ENCODE measurements at places on chromosomes 7 and 10.

DNA sequence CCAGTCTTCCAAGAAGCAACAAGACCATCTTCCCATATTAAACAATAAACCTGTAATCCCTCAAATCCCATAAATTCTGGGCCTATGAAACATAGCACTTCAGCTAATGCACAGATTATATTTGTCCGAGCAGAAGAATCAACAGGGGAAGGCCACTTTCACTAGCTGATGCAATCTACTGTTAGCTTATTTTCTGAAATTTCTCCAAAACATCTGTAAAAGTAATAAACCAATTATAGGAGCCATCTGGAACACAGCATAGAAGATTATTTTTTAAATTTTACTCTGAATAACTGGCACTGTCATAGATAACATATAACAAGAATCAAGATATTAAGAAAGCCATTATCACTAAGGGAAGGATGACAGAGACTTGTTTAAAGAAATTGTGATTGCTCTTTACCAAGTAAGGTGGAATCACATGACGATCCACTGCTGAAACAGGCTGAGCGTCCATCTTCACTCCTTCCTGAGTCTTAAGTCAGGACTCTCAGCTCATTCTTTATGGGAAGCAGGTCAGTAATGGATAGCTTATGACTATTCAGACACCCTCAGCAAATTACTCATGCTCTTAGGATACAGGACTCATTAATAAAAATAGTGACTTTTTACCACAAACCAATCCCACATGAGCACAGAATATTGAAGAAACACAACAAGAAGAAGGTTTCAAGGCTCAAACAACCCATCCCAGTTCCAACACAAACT is 719.5 kb downstream of the XPNPEP1 start:
- DNase-seq = no peak

- no peak for DNase-seq
Measured at GRCh38 chr7:92546856-92547497, 18.4 kb downstream of the RBM48 start.

DNA sequence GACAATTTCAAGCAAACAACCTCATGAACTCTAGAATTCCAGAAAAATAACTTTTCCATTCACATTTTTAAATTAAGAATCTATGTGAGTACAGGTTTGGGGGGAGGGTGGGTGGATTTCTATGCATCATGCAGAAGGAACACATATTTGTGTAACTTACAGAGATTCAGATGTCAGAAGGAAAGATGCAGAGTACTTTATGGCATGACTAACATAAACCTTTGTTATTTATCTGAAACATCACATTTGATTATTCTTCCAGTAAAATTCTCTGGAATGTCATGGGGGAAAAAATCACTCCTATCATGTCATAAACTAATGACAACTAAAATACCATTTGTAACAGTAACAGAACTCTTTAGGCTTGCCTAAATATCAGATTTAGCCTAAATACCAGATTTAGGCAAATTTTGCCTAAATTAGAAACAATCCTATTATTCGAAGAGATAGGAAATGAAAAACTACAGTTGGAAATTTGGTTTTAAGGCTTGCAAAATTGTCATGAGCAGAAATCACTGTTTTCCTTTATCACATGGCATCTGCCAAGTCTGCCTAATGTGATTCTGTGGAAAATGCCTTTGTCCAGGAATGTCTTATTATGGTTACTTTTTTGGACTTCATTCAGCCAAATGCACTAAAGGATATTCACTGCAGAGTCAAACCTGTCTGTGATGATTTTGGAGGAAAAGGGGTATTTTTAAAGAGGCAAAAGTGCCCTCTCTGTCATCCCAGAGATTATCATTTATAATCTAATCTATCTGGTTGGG is 527.7 kb upstream of the CELF2 start:
- DNase-seq = no peak

DNA sequence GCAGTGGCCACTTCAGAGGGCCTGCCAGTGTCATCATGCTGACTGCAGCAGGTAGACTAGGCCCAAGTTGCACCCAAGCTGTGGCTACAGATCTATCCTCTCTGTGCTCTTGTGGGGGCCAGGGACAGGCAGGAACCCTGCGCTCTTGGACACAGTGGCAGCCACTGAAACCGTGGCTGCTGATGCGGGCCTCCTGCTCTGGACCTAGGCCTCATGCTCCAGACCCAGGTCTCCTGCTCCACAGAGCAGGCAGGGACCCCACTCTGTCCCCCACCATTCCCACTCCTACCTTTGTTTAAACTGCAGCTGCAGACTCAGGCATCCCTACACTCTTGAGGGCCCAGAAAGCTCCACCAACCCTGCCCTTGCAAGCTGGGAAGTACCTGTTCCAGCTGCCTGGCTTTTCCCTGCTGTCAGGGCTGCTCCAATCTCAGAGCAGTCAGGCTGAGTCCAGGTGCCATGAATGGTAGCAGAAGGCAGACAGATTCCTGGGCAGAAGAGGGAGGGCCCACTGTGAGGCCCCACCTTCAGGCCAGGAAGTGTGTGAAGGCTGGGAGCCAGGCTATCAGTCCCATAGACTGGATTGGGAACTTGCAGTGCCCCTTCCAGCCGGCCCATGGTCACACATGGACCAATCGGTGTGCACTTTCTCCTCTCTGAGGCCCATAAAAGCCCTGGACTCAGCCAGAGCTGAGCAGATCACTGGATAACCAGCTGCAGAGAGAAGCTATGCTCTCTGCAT is 634.0 kb upstream of the SEMA3D start:
- DNase-seq = no peak

- DNase-seq = no peak
Measured at GRCh38 chr7:123639631-123640030, 16.0 kb upstream of the LMOD2 start.

DNA sequence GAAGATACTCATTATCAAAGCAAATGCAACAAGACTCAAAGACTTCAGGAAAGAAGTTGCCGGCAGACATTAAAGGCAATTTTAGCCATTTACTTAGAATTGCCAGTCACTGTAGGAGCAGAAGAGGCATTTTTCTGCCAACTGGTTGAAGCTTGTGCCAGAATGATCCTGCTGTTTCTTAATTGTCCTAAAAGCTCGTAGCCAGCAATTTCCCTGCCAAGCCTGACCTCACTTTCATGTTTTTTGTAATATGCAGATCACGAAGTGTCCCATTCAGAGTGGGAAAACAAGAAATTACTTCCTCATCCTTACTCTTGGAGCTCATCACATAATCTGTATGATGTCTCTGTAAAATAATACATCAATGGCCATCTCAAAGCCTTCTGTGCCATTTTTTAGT is 130.9 kb upstream of the ANKRD1 start:
- DNase-seq = no peak

GRCh38 chr10:120459185-120459584 is 2.2 kb downstream of the PLPP4 start:
- no peak for DNase-seq

- no peak for DNase-seq
Measured at GRCh38 chr7:101843293-101844271, 26.2 kb downstream of the CUX1 start.

Data from naive B cell (primary cell).